HCT116 (cell line): ENCODE measurements at places on chromosomes 12 and 14. TPM values are rescaled to one million over a fixed set of nuclear protein-coding genes. Genes with fewer than 3 reads are reported as not detected.

DNA sequence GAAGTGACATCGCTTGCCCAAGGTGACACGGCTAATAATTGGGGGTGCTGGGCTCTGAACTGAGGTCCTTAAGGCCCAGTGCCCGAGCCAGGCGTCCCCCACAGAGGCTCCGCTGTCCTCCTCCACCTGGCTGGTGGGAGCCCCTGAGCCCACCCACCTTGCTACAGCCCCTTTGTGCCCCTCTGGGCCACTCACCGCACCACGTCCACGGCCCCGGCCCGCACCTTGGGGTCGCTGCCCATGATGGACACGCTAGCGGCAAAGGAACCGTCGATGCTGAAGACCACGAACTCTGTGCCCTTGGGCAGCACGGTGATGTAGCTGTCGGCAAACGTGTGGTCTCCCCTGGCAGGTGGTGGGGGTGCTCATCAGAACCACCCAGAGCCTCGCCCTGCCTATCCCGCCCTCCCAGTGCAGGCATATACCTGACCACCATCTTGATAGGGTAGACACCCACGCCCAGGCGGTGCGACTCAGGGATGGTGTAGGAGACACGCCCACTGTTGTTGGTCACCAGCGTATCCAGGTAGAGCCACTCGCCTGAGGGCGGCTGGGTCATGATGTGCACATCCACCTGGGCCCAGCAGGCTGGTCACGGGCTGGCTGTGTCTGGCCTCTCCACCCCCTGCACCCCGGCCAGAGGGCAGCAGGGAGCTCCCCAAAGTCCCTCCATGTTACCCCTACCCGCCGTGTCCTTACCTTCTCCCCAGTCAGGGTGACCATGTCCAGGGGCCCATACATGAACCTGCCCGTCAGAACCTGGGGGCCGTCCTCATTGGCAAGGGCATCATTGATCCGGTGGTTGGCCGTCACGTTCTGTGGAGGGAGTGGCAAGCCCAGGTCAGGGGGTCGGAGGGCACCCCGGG is 6.8 kb downstream of the ARL6IP4 start:
- no peak for DNase-seq
- peaks cover 1% of the 10 kb centered on the region; the same call in 1 of the 2 replicates for H3K4me1 ChIP-seq
- no peak overlapping the region for H3K4me3 ChIP-seq
- no peak overlapping the region for H3K27ac ChIP-seq
- peaks cover 2% of the 10 kb centered on the region for H3K36me3 ChIP-seq

DNA sequence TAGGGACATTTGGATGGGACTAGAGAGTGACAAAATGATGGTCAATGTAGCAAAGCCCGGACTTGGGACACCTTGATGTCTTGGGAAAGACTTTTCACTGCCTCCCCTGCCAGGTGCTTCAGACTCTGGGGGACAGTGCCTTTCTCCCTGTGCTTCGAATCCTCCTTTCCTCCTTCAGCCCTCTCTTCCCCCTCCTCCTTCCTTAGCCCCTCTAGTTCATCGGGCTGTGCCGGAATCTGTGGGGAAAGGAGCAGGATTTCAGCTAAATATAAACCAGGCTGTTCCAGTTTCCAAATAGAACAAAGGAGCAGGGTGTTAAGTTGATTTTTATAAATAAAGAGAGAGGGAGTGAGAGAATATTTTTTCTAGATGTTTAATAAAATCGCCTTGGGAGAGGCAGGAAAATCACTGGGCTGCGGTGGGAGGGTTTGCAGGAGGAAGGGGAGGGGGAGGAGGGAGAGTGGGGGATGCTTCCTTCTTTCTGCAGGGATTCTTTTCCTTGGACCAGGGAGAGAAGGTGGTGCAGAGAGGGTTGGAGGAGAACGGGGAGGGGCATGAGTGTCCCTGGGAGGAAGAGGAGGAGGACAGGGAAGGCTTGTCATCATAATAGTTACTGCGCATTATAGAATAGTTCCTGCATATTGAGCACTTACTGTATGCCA is 21.3 kb upstream of the CABP1 start:
- no peak overlapping the region for H3K4me3 ChIP-seq
- H3K4me1 ChIP-seq, result 0 out of 2 replicates have a peak, but pooled peaks cover 2% of the 10 kb centered on the region
- DNase-seq, result no peak

DNA sequence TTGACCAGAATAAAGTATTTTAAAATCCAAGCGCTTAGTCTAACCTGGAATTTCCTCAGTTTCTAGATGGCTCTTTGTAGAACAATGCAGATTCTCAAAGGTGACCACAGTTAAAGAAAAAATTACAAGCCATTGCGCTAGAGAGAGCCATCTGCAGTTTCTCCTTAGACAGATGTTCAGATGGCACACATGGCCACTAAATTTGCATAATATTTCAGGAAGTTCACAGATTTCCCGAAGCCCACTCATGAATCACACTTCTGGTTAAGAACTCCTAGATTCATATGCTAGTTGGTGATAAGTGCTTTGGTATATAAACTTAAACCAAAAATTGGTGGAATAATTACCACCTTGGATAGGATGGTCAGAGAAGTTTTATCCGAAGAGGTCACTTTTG is 749 bp downstream of the AKAP3 start:
- no peaks in the 10 kb centered on the region for H3K36me3 ChIP-seq
- no peaks in the 10 kb centered on the region for H3K27me3 ChIP-seq
- H3K4me1 ChIP-seq, result peaks cover 10% of the 10 kb centered on the region
- DNase-seq, result no peak

DNA sequence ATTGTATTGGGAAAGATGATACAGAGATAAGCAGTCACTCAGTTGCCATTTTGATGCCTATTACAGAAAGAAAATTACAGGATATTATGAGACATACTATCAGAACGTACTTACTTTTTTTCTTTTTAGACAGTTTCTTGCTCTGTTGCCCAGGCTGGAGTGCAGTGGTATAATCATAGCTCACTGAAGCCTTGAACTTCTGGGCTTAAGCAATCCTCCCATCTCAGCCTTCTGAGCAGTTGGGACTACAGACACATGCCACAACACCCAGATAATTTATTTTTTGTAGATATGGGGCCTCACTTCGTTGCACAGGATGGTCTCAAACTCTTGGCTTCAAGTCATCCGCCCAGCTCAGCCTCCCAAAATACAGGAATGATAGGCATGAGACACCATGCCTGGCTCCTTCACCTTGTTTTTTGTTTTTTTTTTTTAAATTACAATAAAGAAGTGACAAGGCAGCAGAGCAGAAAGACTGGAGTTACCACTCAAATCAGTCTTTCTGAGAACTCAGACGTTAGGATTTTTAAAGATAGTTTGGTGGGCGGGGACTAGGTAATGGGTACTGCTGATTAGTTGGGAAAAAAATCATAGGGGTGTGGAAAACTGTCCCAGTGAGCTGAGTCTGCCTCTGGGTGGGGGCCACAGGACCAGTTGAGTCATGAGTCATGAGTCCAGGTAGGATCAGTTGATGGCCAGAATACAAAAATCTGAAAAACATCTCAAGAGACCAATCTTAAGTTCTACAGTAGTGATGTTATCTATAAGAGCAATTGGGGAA is 11.5 kb upstream of the CPM start:
- no peaks in the 10 kb centered on the region for H3K27me3 ChIP-seq
- H3K4me1 ChIP-seq, result no peaks in the 10 kb centered on the region
- H3K36me3 ChIP-seq, result no peaks in the 10 kb centered on the region
- no peak for DNase-seq

DNA sequence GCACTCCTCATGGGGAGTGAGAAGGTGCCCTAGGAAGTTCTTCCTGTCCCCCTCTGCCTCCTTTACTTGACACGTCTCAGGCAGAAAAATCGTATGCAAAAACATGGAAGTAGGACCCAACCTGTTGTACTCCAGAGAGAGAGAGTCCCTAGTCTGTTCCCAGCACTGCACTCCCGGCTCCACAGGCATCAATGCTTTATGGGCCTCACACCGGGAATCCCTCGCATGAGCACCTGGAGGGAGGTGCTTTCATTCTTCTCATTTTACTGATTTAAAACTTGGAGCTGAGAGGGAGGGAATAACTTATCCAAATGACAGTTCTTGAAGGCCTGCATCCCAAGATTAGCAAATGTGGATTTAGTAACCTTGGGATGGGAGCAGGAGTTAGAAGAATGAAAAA is 1101.4 kb downstream of the BCL11B start:
- no peak for DNase-seq
- H3K4me1 ChIP-seq, result no peaks in the 10 kb centered on the region
- no peak overlapping the region for H3K4me3 ChIP-seq
- H3K36me3 ChIP-seq, result no peaks in the 10 kb centered on the region

DNA sequence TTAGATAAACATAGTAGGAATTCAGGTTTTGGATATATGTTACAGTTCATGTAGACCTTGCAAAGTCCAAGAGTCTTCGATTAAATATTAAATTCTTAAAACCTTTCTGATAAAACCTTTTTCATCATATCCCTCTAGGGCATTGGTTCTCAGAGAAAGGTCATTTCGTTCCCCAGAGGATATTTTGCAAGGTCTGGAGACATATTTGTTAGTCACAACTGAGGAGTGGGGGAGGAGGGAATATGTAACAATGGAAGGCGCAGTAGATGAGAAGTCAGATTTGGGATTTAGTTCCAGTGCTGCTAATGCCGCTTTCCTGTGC is 5.3 kb downstream of the TMEM253 start:
- H3K36me3 ChIP-seq, result no peaks in the 10 kb centered on the region
- H3K27ac ChIP-seq, result no peak overlapping the region
- no peaks in the 10 kb centered on the region for H3K27me3 ChIP-seq
- peaks cover 47% of the 10 kb centered on the region for H3K4me1 ChIP-seq
- H3K4me3 ChIP-seq, result no peak overlapping the region

DNA sequence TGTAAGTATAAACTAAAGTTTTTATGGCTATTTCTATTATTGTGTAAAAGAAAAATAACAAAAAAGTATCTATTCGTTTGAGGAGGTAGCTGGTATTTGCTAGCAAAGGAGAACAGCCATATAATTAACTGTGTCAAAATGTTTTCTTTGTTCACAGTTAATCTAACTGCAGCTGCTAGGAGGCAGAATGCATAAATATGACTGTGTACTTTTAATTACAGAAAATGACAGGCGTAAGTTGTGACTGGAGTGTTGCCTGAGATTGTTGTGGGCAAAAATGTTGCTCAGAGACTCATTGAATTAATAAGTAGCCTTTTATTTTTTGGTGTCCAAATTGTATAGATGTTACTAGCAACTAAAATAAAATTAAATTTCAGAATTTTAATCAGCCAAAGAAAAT is 33.5 kb downstream of the PTPRO start:
- H3K4me3 ChIP-seq, result no peak overlapping the region
- no peak for DNase-seq
- H3K27ac ChIP-seq, result no peak overlapping the region
- H3K4me1 ChIP-seq, result no peaks in the 10 kb centered on the region

DNA sequence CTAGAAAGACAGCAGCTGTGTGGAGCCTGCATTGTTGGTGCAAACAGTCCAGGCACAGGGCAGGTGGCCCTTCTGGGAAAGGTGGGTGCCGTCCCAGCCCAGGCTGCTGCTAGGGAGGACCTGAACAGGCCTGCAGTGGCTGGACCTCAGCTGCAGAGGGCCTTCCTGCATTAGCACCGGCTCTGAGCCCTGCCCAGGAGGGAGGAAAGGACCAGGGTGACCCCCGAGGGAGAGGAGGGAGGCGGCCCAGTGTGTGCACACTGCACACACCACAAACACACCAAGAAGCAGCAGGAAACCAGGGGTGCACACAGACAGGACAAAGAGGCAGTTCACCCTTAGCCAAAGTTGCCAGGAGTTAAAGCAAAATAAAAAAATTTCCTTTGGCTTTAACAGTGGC is 8.0 kb upstream of the PGAM5 start:
- H3K4me1 ChIP-seq, result no peaks in the 10 kb centered on the region
- H3K36me3 ChIP-seq, result peaks cover 5% of the 10 kb centered on the region; the same call in 1 of the 2 replicates
- no peaks in the 10 kb centered on the region for H3K27me3 ChIP-seq
- no peak overlapping the region for H3K4me3 ChIP-seq

- H3K27me3 ChIP-seq, result no peaks in the 10 kb centered on the region
- no peaks in the 10 kb centered on the region for H3K4me1 ChIP-seq
- H3K4me3 ChIP-seq, result no peak overlapping the region
Measured at GRCh38 chr14:85263916-85264675, 265.8 kb upstream of the FLRT2 start.

Gene SMIM41
- not detected for total RNA-seq

Gene SOX5
- total RNA-seq, result 0.52 TPM

Gene GLIPR1L2
- 0.44 TPM for total RNA-seq

Gene B4GALNT1
- total RNA-seq, result 31.3 TPM

Gene AMDHD1
- 3.0 TPM for total RNA-seq
